ENCODE measurements at places on chromosomes 6 and 20.

DNA sequence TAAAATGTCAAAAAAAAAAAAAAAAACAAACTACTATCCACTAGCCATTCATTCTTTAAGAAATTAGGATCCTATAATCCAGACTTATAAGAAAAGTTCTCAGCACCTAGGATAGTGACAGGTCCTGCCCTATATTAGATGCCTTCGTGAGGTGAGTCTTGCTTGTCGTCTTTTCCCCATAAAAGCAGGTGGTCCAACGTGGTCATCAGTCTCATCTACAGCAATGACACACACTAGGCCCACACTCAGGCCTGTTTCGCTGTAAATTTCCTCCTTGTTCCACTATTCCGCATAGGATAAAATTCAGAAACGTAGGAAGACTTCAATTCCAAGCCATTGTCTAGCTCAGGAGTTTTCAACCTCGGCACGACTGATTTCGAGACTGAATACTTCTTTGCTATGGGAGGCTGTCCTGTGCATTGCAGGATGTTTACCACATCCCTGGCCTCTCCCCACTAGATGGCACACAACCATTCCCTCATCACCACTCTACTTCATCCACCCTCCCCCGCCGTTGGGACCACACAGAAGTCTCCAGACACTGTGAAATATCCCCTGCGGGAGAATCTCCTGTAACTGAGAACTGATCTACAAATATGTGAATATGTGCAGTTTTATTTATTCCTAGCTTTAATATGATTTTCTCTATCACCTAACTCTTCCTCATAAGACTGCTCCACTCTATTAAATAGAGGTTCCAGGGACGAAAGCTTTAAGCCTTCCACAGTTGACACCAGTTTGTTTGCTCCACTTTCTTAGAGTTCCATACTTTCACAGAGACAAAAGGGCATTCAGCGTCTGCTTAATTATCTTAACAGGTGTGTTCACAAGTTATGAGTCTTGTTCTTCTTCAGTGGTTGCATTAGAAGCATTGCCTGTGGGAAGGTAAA, 346.3 kb downstream of the BMP2 start:
- DNase-seq = peak; percentile 58
- H3K27me3 ChIP-seq = no peaks in the 10 kb centered on the region
- no peaks in the 10 kb centered on the region for H3K4me1 ChIP-seq
- no peak overlapping the region for H3K27ac ChIP-seq

DNA sequence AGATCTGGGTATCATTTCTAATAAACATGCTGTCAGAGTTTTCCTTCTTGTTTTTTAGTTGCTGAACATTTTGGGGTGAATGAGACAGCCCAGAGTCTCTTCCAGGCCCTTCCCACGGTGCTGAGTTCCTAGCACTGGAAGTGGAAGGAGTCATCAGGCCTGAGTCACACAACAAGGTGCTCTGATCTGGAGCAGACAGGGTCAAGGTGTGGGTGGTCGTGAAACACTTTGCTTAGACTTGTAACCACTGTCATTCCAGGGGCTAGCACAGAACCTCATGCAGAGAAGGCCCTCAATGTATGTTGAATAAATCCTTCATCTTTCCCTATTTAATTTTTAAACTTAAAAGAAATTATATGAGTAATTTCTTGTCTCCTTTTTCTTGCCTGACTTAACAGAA, 60.6 kb downstream of the TXLNB start:
- H3K27me3 ChIP-seq = no peaks in the 10 kb centered on the region
- H3K4me1 ChIP-seq = no peaks in the 10 kb centered on the region
- H3K4me3 ChIP-seq = no peak overlapping the region

DNA sequence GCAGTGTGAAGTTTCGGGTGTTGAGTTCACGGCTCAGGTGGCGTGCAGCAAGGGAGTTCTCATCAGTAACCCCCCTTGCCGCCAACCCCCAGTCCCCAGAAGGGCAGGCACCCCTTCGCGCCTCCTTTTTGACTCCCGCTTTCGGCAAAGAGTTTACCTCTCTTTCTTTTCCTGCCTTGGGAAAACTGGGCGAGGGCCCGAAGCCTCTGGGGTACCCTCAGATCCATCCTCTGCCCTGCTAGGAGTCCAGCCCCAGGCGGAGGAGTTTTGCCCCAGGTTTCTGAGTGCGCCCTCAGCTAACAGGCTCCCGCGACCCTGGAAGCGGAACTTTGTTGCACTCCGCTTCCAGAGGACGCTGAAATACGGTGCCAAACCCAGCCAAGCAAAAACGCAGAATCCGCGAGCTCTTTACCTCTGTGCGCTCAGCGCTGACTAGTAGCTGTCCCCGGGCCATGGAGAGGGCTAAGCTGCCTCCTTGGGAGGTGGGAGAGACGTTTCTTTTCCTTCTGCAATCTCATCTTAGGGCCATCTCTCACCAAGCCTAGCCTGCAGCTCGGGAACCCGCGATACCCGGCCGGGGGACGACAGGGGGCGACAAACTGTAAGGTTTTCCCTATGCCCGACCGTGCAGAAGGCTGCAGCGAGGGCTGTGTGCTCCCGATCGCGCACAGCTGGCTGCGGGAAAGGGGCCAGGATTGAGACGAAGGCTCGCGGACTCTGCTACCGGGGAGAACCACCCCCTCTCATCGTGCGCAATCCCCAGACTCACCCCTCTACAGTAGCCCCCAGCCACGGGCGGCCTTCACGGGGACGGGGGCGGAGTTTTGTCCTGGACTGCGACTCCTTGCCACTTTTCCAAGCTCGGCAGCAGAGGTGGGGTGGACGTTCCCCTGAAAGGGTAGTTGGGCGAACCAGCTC, 2.7 kb upstream of the PAX1 start:
- H3K36me3 ChIP-seq = no peaks in the 10 kb centered on the region
- H3K4me1 ChIP-seq = no peaks in the 10 kb centered on the region
- peaks cover 92% of the 10 kb centered on the region for H3K27me3 ChIP-seq
- H3K4me3 ChIP-seq = no peak overlapping the region
- DNase-seq = no peak

DNA sequence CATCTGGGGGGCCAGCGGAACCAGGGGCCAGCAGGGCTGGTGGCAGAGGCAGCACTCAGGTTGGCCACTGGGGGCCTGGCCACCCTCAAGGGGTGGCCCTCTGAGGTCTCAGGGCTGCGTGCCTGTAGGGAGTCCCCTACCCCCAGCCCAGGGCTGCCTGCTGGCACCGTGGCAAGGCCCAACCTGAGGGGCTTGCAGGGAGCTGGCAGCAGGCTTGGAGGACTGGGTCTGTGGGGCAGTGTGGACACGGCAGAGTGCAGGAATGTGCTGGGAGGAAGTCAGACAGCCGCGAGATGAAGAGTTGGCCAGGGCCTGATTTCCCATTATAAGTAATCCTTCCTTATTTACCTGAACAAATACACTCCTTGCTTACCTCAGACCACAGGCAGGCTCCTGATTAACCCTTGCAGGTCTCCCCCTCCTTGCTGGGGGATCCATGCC, at the start of gene SPDEF:
TSS of gene SPDEF (minus strand) at position 299 of the 441 bp plus-strand sequence. CDS start 11,874 bp downstream, outside the sequence.
- H3K4me3 ChIP-seq = peak within 1 kb of the TSS; percentile 4
- H3K27ac ChIP-seq = peak within 1 kb of the TSS; percentile 26
- H3K27me3 ChIP-seq = no peaks in the 10 kb centered on the region

DNA sequence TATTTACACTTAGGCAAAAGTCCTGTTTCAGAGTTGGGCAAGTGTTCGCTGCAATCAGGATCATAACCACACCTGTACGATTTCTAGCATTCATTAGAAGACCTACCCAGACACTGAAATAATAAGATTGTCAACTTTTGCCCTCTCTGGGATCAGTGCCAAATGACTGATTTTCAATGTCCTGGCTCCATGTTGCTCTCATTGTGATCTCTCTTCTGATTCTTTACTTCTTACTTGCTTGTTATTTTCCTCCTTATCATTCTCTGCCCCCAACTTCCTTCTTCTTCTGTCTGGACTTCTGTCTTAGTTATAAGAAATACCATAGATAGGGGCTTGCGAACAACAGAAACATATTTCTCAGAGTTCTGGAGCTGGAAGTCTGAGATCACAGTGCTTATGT, 94.4 kb upstream of the BMP2 start:
- no peaks in the 10 kb centered on the region for H3K4me1 ChIP-seq
- no peaks in the 10 kb centered on the region for H3K27me3 ChIP-seq
- H3K27ac ChIP-seq = no peak overlapping the region
- H3K4me3 ChIP-seq = no peak overlapping the region
- no peak for DNase-seq
- H3K36me3 ChIP-seq = no peaks in the 10 kb centered on the region

DNA sequence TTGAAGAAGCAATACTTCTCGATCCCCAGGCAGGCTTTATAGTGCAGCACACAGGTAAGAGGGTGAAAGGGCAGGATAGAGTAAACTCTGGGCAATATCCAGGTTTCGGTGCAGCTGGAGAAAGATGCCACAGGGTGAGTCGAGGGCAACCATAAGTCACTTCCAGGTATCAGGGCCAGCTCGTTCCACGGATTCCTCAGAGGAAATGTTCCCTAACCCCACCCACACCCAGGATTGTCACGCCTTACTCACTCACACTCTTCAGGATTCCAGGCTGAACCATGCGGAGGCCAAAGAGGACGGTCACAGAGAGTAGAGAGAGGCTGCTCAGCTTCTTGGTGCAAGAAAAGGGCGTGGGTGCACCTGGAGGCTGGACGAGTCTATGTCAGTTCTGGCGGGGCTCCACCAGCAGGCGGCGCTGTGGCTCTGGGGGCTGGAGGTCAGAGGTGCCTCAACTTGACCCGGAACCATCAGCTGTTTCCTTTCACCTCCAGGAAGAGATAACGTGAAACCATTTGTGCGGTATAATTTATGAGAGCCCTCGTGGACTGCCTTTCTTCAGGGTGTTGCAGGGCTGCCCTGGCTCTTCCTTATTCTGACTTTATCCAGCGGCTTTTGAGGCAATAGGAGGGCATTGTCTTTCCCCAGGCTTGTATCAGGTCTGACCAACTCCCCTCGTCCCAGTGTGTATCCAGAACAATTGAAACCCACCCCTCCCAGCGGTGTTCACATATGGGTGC, 14.5 kb upstream of the WFDC12 start:
- H3K36me3 ChIP-seq = no peaks in the 10 kb centered on the region
- H3K4me1 ChIP-seq = no peaks in the 10 kb centered on the region
- no peak overlapping the region for H3K4me3 ChIP-seq
- H3K27me3 ChIP-seq = no peaks in the 10 kb centered on the region
- H3K27ac ChIP-seq = no peak overlapping the region

DNA sequence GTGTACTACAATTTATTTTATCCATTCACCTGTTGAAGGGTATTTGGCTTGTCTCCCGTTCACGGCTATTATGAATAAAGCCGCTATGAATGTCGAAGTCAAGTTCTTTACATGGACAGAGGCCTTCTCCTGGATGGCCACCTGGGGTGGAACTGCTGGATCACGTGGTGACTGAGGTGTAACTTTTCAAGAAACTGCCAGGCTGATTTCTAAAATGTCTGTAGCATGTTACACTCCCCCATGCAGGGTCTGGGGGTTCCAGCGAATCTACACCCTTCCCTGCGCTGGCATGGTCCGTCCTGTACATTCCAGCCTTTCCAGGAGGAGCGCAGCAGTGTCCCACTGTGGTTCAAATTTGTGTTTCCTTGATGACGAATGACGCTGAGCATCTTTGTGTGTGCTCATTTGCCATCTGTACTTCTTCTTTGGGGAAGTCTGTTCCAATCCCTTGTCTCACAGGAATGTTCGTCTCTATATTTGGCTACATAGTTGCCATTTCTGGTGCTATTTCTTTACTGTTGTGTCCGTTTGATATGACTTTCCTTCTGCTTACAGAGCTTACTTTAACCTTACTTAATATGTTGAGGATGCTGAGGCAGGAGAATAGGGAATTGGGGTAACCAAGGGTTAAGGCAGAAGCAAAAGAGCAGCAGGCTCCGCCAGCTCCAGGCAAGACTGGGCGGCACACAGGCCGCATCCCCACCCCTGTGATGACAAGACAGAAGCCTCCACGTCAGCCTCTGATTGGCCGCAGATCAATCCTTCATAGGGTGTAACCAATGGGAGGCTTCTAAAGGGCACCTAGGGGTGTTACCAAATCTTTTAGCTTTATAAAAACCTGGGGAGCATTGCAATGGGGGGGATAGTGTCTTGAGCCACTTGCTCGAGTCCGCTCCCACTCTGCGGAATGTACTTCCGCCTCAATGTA, 106.6 kb downstream of the TAF4 start:
- H3K4me1 ChIP-seq = no peaks in the 10 kb centered on the region
- H3K4me3 ChIP-seq = no peak overlapping the region
- H3K27ac ChIP-seq = no peak overlapping the region
- H3K27me3 ChIP-seq = peaks cover 48% of the 10 kb centered on the region

GRCh38 chr20:4912380-4913142, 88.7 kb downstream of the SLC23A2 start:
- DNase-seq = no peak
- H3K27me3 ChIP-seq = no peaks in the 10 kb centered on the region
- H3K27ac ChIP-seq = no peak overlapping the region
- no peaks in the 10 kb centered on the region for H3K36me3 ChIP-seq

- no peaks in the 10 kb centered on the region for H3K27me3 ChIP-seq
- no peak overlapping the region for H3K27ac ChIP-seq
- H3K4me1 ChIP-seq = no peaks in the 10 kb centered on the region
- H3K4me3 ChIP-seq = no peak overlapping the region
Measured at GRCh38 chr6:113486199-113486598, 370.9 kb upstream of the MARCKS start.

- H3K4me3 ChIP-seq = no peak overlapping the region
- peaks cover 5% of the 10 kb centered on the region for H3K4me1 ChIP-seq
- DNase-seq = no peak
- peak overlapping the region; percentile 39 for H3K27ac ChIP-seq
- no peaks in the 10 kb centered on the region for H3K27me3 ChIP-seq
- H3K36me3 ChIP-seq = peaks cover 25% of the 10 kb centered on the region
Measured at GRCh38 chr20:3927486-3928291, 38.5 kb downstream of the PANK2 start.

GRCh38 chr20:61252601-61253263, 671 bp downstream of the CDH4 start:
- H3K4me1 ChIP-seq = peaks cover 21% of the 10 kb centered on the region
- DNase-seq = peak; percentile 82
- peak overlapping the region; percentile 76 for H3K4me3 ChIP-seq
- peaks cover 37% of the 10 kb centered on the region for H3K36me3 ChIP-seq

DNA sequence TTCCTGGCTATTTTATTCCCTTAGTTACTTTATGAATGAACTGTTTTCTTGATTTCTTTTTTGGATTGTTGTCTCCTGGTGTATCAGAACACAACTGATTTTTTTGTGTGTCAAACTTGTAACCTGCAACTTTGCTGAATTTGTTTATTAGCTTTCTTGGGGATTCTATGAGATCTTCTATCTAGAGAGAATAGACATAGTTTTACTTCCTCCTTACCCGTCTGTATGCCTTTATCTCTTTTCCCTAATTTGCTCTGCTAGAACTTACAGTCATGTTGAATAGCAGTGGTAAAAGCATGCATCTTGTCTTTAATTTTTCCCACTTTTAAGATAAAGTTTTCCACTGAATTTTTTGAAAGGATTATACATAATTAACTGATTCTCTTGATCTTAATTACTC, 13.2 kb downstream of the RNF146 start:
- no peak for DNase-seq
- no peaks in the 10 kb centered on the region for H3K4me1 ChIP-seq
- no peak overlapping the region for H3K27ac ChIP-seq
- H3K36me3 ChIP-seq = peaks cover 46% of the 10 kb centered on the region

- H3K4me3 ChIP-seq = no peak overlapping the region
- no peaks in the 10 kb centered on the region for H3K27me3 ChIP-seq
- peaks cover 4% of the 10 kb centered on the region for H3K4me1 ChIP-seq
- H3K36me3 ChIP-seq = no peaks in the 10 kb centered on the region
Measured at GRCh38 chr6:166635013-166635970, 8.2 kb upstream of the RPS6KA2 start.

GRCh38 chr6:74065705-74066104, 369.7 kb downstream of the CD109 start:
- H3K4me1 ChIP-seq = no peaks in the 10 kb centered on the region
- H3K36me3 ChIP-seq = no peaks in the 10 kb centered on the region
- H3K27ac ChIP-seq = no peak overlapping the region
- H3K4me3 ChIP-seq = no peak overlapping the region
- no peak for DNase-seq

Measured in RWPE2 (cell line).